Stimulated activated CD8-positive, alpha-beta memory T cell treated with anti-CD3 and anti-CD28 coated beads, Interleukin-4, amount 100 ng/mL, for 4 hours (primary cell): ENCODE measurements at places on chromosomes 1 and 21.

GRCh38 chr1:71413441-71414175 lies 332.8 kb upstream of the ZRANB2 start:
- no peak for DNase-seq

- no peak for DNase-seq
Observed at GRCh38 chr1:65497256-65497830, 76.9 kb downstream of the LEPR start.

- no peak for DNase-seq
Observed at GRCh38 chr1:56495538-56495937, 83.8 kb downstream of the PLPP3 start.

DNA sequence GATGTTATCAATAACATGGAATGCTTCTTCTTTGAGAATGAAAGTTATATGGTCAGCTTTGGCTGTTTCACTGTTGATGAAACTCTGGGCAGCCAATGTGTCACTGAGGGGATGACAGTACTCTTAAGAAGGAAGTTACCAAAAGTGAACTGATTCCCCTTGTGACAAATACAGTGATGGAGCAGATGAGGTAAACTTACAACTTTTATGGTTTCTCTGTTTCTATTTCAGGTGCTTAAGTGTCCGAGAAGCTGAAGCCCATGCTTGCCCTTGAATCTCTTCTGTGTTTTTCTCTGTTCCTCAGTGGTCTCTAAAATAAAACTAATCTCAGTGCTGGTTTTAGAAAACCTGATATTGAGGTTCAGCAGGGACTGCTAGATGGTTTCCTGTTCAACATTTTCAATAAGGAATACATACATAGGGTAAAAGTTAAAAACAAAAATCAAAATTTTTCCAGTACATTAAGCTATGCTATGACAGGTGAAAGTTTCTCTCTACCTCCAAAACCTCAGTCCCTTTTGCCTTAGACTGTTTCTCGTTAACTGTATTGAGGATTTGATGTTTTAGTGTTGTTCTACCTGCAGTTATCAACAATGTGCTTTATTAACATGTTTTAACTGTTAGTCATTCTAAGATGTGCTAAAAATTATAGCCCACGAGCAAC lies 454.4 kb upstream of the ADGRL4 start:
- DNase-seq = no peak

DNA sequence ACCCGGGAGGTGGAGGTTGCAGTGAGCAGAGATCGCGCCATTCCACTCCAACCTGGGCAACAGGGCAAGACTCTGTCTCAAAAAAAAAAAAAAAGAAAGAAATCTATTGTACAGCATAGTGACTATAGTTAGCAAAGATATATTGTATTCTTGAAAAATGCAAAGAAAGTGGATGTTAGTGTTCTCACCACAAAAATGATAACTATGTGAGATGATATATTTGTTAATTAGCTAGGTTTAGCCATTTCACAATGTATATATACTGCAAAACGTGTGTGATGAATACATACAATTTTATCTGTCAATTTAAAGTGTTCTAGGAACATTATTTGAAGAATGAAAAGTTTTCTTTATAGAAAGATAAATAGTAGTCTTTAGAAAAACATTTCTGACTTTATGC lies 179.9 kb downstream of the AK5 start:
- no peak for DNase-seq

- DNase-seq = no peak
Observed at GRCh38 chr1:16981269-16981849, 939 bp upstream of the MFAP2 start.
